B cell (primary cell): ENCODE measurements at places on chromosomes 4 and X. TPM values are rescaled to one million over a fixed set of nuclear protein-coding genes. Genes with fewer than 3 reads are reported as not detected.
A peak's percentile ranks its signal among the peaks of the same experiment; 100 is the strongest.

DNA sequence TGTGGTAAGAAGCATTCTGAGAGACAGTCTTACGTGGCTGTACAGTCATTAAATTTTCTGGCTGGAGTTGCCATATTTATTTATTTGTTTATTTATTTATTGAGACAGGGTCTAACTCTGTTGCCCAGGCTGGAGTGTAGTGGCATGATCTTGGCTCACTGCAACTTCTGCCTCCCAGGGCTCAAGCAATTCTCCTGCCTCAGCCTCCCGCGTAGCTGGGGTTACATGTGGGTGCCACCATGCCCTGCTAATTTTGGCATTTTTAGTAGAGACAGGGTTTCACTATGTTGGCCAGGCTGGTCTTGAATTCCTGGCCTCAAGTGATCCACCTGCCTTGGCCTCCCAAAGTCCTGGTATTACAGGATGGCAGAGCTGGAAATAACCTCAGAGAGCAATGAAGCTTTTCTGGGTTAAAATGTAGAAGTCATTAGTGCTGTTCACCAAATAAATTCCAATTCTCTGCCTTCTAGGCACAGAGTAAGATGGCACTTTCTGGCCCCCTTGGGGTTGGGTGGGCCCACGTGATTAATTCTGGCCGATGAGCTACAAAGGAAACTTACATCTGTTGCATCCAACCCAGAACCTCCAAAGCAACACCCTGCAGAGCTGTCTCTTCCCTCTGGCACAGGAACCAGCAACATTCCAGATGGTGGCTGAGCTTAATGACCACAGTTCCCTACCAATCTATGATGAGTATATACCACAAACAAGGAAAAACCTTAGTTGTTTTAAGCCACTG lies 4.5 kb downstream of the MRFAP1 start:
- no peak overlapping the region for H3K4me3 ChIP-seq
- no peaks in the 10 kb centered on the region for H3K27me3 ChIP-seq
- H3K36me3 ChIP-seq: peaks cover 18% of the 10 kb centered on the region
- H3K27ac ChIP-seq: no peak overlapping the region

DNA sequence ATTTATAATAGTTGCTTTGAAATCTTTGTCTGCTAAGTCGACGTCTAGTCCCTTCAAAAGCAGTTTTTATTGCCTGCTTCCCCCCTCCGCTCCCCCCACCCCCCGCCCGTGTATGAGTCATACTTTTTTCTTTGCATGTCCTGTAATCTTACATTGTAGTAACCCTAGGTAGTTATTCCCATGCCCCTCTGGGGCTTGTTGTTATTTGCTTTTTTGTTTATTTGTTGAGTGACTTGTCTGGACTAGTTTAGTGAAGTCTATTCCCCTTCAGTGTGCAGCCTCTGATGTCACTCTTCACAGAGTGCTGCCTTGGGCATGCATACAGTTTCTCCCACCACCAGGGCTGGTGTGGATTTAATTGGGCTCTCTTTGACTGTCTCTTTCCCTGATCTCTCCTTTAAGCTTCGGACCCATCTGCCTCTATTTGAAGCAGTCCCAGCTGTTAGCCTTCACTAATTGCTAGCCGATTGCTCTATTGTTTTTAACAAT lies 86.2 kb downstream of the PPEF1 start:
- H3K36me3 ChIP-seq: no peaks in the 10 kb centered on the region
- no peaks in the 10 kb centered on the region for H3K4me1 ChIP-seq
- no peak overlapping the region for H3K27ac ChIP-seq
- no peak for DNase-seq

- no peak overlapping the region for H3K27ac ChIP-seq
- no peak overlapping the region for H3K4me3 ChIP-seq
- H3K27me3 ChIP-seq: no peaks in the 10 kb centered on the region
- no peaks in the 10 kb centered on the region for H3K4me1 ChIP-seq
- no peak for DNase-seq
These were observed 63.6 kb downstream of the ASB9 start for GRCh38 chrX:15206306-15206705.

FHIP1A gene
- total RNA-seq: 0.46 and 0.76 TPM in 2 replicates

- H3K27me3 ChIP-seq: no peaks in the 10 kb centered on the region
- no peaks in the 10 kb centered on the region for H3K4me1 ChIP-seq
- no peaks in the 10 kb centered on the region for H3K36me3 ChIP-seq
- DNase-seq: no peak
These were observed 224.4 kb downstream of the CLCN4 start for GRCh38 chrX:10381193-10381592.

GRCh38 chr4:140884431-140885058 lies 128.4 kb upstream of the TBC1D9 start:
- H3K27me3 ChIP-seq: peaks cover 17% of the 10 kb centered on the region
- peak; percentile 76 for DNase-seq
- no peak overlapping the region for H3K27ac ChIP-seq
- no peak overlapping the region for H3K4me3 ChIP-seq

PF4V1 gene
- not detected in 2 replicates for total RNA-seq

RXFP1 gene
- total RNA-seq: not detected in 2 replicates

GRCh38 chr4:158420782-158421181 lies 100.9 kb upstream of the RXFP1 start:
- H3K4me3 ChIP-seq: no peak overlapping the region
- no peaks in the 10 kb centered on the region for H3K27me3 ChIP-seq

SHOX gene
- not detected in 2 replicates for total RNA-seq

GRCh38 chr4:73675623-73676022 lies 55.4 kb upstream of the RASSF6 start:
- no peak for DNase-seq
- no peak overlapping the region for H3K27ac ChIP-seq
- H3K4me3 ChIP-seq: no peak overlapping the region
- no peaks in the 10 kb centered on the region for H3K4me1 ChIP-seq

- H3K4me1 ChIP-seq: no peaks in the 10 kb centered on the region
- H3K4me3 ChIP-seq: no peak overlapping the region
- H3K36me3 ChIP-seq: no peaks in the 10 kb centered on the region
- no peak overlapping the region for H3K27ac ChIP-seq
These were observed 85.3 kb downstream of the DCAF8L2 start for GRCh38 chrX:27675493-27675892.

DNA sequence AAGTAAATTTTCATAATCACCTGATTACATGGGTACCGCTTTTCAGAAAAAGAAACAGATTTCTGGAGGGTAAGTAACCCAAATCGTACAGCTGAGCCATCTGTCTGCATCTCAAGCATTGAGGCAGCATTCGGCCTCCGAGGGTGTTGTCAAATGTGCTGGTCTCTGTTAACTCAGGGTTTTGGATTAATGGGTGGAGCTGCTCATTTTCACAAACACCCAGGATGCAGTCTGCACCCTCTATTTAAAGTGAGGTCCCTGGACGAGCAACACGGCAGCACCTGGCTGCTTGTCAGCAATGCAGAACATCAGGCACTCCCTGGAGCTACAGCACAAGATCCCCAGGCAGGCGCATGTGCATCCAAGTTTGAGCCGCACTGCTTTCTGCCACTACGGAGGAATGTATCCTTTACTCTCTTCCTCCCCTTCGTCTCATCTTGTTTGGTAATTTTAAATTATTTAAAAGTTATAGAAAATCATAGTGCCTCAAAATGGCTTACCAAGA lies 24.7 kb upstream of the NAP1L5 start:
- peaks cover 24% of the 10 kb centered on the region for H3K36me3 ChIP-seq
- DNase-seq: no peak
- H3K27ac ChIP-seq: no peak overlapping the region

GRCh38 chr4:125948021-125948420 lies 633.3 kb downstream of the FAT4 start:
- no peaks in the 10 kb centered on the region for H3K36me3 ChIP-seq
- no peak overlapping the region for H3K4me3 ChIP-seq
- no peak overlapping the region for H3K27ac ChIP-seq
- H3K4me1 ChIP-seq: no peaks in the 10 kb centered on the region
- DNase-seq: no peak
- H3K27me3 ChIP-seq: no peaks in the 10 kb centered on the region

- no peak for DNase-seq
- H3K27me3 ChIP-seq: no peaks in the 10 kb centered on the region
- H3K36me3 ChIP-seq: no peaks in the 10 kb centered on the region
- no peaks in the 10 kb centered on the region for H3K4me1 ChIP-seq
- H3K27ac ChIP-seq: no peak overlapping the region
These were observed 129.4 kb upstream of the ARSJ start for GRCh38 chr4:114108869-114109268.

DNA sequence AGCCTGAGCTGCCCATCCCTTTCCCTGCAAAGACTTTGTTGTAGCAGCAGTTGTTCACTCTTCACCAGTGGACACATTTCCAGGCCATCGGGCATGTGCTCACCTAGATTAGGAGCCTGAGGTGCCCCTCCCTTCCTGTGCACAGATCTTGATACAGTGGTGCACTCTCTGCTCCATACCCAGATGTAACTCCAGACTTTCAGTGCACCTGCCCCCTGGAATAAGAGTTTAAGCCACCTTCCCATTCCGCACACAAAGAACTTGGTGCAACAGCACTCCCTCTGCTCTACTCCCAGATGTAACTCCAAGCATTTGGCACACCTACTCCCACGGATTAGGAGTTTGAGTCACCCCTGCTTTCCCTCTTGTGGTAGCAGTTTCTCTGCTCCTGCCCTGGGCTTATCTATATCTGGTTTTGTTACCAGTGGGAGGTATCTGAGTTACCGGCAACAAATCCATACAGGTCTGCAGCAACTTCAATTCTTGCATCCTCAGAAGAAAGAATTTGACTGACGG lies 36.0 kb upstream of the PLK4 start:
- no peaks in the 10 kb centered on the region for H3K27me3 ChIP-seq
- no peak overlapping the region for H3K4me3 ChIP-seq
- no peak overlapping the region for H3K27ac ChIP-seq
- no peak for DNase-seq
- no peaks in the 10 kb centered on the region for H3K4me1 ChIP-seq
- no peaks in the 10 kb centered on the region for H3K36me3 ChIP-seq
